ENCODE measurements at places on chromosomes 5 and 9.

DNA sequence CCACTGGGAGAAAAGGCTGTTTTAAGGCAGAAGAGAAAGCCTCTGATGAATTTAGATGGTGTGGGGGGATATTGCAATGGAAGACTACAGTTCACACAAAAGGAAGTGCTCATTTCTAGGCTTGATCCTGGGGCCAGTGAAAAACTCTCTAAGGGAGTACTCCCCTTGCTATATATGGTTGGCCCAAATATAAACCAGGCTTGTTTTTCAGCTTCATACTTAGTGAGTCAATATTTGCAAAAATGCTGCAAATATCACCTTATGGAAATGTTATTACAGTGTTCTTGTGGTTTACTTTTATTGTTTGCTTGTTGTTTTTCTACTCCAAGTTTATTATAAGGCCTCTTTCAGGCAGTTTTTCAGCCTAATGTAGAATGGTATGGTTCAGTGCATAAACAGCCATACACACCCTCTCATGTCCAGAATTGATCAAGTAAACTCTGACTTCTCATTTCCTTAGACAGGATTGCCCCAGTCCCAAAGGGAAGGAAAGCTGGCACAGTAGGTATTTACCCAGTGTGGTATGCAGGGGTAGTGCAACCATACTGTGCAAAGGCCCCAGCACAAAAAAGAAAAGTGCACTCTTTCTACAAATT lies 115.1 kb downstream of the FEM1C start:
- DNase-seq: no peak

GRCh38 chr5:17330386-17330785 lies 113.0 kb downstream of the BASP1 start:
- DNase-seq: no peak

- no peak for DNase-seq
Measured at GRCh38 chr5:32190095-32190494, 16.0 kb upstream of the GOLPH3 start.

GRCh38 chr9:7510199-7510598 lies 289.4 kb downstream of the DMAC1 start:
- no peak for DNase-seq

DNA sequence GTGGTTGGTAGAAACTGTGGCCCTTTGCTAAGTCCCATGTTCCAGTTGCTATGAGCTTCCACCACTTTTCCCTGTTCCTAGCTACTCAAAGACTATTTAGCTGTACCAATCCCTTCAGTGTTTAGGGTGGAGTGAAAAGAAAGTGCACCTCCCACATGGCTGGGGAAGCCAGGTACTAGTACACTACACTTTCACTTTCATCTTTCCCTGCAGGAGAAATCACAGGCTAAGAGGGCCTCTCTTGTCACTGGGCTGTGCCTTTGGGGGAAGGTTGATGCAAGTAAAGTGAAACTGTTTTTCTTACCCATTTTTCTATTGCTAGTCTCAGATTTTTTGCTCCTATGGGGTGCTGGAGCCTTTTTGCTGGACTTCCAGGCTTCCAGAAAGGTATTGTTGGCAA lies 33.5 kb upstream of the CKS2 start:
- DNase-seq: no peak

- no peak for DNase-seq
Measured at GRCh38 chr5:4100739-4101138, 505.1 kb downstream of the IRX1 start.

- no peak for DNase-seq
Measured at GRCh38 chr9:108568093-108568492, 287.7 kb downstream of the ACTL7B start.

Measured in stimulated activated CD4-positive, alpha-beta T cell treated with anti-CD3 and anti-CD28 coated beads, TNF-alpha, amount 100 ng/mL, for 48 hours (primary cell).